ENCODE measurements at places on chromosomes 5 and 9.
A peak's percentile ranks its signal among the peaks of the same experiment; 100 is the strongest.

DNA sequence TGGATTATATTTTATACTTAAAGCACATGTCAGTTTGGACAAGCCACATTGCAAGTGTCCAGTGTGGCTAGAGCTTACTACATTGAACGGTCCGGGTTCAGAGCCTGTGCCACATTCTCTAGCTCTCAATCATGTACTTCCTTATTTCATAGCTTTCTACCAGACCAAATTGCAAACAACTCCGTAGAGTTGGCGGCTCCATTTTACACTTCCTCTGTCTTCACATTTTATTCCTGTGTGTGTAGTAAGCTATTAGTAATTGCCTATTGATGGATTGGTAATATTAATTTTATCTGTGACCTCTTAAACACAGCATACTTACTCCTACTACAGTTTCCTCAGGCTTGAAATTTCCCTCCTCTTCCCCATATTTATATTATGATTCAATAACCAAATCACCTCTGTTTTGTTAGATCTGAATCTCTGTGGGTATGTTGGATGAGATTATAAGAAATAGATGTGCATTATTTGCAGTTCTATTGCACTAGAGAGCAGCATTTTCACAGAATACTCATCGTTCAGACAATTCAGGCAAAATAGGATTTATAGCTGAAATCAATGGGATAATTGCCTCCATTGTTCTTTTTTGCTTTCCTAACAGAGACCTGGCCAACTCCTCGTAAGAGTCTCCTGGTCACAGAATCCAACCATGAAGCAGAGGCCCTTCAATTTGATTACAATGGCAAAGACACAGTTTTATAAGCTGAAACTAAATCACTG lies 29.0 kb upstream of the C9orf72 start:
- DNase-seq: no peak

GRCh38 chr5:6201631-6202030 lies 176.7 kb downstream of the MED10 start:
- no peak for DNase-seq

- DNase-seq: no peak
Observed at GRCh38 chr9:19385786-19386501, 5.9 kb upstream of the RPS6 start.

GRCh38 chr5:41754857-41755256 lies 115.4 kb downstream of the OXCT1 start:
- no peak for DNase-seq

DNA sequence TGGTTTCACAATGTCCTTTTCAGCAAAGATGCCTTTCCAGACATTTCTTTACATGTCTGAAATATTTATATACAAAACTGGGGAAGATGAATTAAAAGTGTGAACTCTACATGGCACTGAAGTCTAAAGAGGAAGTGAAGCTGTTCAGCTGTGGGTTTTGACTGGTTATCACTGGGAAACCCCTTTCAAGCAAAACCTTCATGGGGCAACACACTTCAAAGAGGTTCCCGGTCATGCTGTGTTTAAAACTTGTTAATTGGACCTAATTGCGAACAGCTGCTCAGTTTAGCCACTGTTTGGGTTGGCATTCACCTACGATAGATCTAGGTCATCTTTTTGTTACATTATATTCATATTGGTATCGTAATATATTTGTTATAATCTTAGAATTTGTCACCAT lies 20.0 kb upstream of the GDNF start:
- no peak for DNase-seq

- DNase-seq: peak; percentile 95
Observed at GRCh38 chr9:93119953-93120845, 13.9 kb downstream of the NINJ1 start.

- no peak for DNase-seq
Observed at GRCh38 chr5:87539839-87540238, 127.1 kb upstream of the CCNH start.

DNA sequence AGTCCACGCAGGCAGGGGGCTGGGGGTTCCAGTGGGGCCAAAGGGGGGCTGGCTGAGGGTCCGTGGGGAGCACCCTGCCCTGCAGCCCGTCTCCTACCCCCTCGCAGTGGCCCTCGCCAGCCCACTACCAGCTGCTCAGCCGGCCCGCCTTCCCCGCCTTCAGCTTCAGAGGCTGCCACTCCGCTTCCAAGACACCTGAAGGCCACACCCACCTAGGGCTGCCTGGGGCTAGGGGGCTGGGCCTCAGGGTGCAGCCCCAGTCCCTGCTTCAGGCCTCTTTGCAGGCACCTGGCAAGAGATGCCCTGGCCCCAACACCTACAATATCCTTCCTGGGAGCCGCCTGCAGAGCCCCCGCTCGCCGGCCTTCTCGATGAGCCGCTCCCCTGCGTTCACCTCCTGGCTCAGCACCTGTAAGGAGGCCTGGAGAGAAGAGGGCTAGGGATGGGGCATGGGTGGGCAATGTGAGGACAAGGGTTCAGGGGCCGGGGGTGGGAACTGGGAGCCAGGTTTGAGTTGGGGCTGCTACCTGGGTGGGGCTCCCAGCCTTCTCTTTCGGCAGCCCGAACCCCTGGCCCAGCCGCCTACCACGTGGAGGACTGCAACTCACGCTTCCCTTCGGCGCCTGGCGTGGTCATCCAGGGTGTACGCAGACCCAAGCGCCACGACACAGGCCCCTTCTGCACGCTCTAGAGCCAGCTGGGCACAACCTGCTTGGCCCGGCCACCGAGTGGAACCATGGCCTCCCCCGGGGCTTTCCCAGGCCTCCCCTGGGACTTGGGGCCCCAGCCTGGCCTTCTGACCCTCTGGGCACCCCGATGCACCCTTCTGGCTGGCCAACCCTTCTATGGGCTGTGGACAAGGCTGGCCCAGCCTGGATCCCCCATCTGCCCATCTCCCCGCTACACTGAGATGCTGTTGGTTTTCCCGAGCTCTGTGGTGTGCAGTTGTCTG lies 1.7 kb downstream of the STPG3 start:
- no peak for DNase-seq

GRCh38 chr9:88533951-88534455 lies 975 bp upstream of the NXNL2 start:
- no peak for DNase-seq

All from kidney capillary endothelial cell (primary cell).